ENCODE measurements at places on chromosomes 7 and 10.

DNA sequence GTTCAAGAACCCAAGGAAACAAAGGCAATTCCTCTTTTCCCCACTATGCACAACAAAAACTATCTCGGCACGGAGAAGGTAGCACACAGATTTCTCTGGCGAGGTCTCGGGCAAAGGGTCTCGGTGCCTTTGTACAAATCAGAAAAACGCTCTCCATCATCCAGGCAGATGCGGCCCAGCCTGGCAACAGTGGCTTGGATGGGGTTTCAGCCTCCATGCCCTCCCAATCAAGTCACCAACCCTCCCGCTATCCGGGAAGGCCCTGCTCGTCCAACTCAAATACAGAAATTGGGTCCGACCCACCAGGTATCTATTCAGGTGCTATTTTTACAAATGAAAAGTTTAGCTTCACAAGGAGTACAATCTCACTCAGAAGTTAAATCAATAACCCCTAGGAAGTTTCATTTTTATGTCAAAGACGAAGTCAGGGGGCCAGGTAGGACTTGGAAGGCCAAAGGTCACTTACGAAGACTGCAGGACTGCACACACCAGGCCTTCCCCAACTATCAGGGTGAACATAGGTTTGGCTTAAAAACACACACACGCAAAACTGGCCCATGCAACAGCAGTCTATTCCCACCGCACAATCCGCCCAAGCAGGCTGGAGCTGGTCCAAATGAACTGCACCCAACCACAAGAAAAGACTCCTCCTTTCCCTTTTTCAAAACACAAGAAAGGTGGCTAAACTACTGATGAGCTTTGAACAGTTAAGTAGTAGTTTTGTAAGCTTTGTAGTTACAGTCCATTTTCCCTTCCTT, 43.0 kb downstream of the GNA12 start:
- DNase-seq = no peak

GRCh38 chr10:1776127-1776662, 38.9 kb upstream of the ADARB2 start:
- no peak for DNase-seq

DNA sequence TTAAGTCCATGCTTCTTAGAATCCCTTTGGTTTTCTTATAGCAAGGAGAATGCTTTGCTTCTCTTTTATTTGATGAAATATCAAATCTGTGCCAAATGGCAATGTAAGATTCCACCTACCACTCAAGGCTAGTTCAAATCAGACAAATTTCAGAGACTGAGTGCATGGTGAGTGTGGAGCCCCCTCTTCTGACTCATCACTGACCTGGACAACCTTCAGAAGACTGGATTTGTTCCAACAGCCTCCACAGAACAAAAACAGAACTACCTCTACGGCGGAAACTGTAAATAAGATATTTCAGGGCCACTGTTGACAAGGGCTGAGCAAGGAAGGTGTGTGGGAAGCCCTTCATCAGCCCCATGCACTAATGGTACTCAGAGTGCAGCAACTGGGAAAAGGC, 21.1 kb downstream of the NCAPG2 start:
- DNase-seq = no peak

DNA sequence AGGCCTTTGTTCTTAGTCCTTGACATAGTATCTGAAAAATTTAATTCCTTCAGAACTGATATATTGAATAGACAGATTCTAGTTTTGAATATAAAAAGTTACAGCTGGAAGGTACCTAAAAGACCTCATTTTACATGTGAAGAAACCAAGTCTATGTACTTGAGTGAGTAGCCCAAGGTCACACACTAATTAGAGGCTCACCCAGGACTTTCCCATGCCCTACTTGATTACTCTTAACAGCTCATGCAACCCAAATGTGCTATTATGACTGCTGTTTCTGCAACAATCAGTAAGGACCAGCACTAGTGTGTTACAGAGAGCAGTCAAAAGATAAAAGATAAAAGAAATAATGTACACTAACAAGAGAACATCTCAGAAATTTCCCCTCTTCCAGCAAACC, 40.7 kb upstream of the BET1 start:
- DNase-seq = no peak

DNA sequence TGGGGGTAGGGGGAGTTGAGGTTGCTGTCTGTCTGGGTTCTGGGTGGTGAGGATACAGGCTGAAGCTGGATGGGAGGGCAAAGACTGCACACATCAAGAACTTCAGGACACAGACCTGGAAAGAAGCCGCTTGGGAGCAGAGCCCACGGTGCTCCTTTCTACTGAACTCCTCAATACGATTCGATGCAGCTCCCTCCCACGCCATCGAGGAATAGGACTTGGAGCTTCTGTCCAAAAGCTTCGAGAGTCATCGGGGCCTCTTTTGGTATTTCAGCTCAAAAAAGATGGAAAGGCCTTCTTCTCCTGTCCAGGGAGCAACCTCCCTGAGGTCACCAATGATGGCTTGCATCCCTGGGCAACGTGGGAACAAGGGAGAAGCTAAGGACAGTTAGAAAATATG, 407.1 kb upstream of the MGMT start:
- DNase-seq = no peak

- no peak for DNase-seq
Measured at GRCh38 chr7:72492461-72493065, 80.4 kb upstream of the CALN1 start.

DNA sequence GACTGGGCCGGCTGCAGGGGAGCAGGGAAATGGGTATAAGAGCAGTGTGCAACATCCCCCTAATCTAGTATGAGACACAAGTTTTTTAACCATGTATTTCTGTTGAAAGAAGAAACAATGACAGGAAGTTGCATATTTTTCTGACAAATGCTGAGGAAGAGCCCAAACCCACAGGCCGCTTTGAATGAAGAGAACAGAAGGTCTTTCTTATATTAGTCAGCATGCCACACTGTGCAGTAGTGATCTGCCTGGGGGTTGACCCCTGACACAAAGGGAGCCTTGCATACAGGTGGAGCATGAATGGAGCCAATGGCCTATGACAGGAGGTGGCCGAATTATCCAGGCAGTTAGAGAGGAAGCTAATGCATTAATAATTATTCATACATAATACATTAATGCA, 518.3 kb downstream of the PLXDC2 start:
- DNase-seq = no peak

DNA sequence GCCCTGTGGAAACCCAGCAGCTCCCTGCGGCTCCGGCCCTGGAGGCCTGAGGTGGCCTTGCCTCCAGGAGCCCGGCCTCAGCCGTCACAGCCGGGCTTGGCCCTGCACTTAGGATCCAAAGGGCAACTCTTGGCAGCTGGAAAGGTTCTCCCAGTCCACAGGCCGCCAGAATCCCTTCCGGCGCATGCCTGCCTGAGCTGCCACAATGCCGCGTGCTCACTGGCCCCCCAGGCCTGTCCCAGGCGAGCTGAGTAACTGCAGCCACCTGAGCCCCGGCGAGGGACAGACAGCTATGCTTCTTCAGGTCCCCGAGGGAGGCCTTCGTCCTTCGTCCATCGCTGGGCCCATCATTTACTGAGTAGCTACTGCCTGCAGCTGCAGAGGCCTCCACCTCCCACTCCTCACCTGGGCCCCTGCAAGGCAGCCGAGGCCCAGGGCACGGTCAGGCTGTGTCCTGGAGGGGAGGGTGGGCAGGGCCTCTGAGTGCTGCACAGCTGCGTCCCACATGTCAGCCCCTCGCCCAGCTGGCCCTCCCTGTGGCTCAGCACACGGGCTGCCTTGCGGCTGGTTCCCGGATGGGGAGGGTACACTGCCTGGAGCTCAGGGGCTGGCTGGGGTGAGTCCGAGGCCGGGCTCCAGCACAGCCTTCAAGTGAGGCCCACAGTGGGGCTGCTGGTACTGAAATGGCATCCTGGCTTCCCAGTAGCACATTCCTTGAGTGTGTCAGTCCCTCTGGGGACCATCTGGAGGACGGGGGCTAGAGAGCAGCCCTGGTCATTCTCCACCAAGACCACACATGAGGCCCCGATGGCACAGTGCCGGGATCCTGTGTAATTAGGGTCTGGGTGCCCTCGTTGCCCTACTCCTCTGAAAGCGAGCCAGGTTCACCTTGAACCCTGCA, 172.5 kb downstream of the ELFN1 start:
- DNase-seq = no peak

- DNase-seq = no peak
Measured at GRCh38 chr10:2650328-2650727, 417.0 kb upstream of the PFKP start.
